ENCODE measurements at places on chromosomes 3 and 15.

DNA sequence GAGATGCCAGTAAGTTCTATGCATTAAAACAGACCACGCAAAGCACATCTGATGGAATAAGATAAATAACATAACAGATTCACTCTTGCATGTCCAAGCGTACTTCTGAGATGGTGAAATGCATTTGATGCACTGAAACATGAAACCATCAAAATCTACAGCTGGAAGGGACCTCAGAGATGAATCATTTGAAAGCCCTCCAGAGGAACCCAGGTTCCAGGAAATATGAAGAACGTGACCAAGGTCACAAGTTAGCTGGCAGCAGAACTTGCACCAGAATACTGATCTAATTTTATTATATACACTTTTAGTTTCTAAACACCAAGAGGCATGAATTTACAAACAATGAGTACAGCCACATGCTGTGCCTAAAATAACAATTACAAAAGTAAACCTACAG is 957.1 kb downstream of the FHIT start:
- DNase-seq = no peak

DNA sequence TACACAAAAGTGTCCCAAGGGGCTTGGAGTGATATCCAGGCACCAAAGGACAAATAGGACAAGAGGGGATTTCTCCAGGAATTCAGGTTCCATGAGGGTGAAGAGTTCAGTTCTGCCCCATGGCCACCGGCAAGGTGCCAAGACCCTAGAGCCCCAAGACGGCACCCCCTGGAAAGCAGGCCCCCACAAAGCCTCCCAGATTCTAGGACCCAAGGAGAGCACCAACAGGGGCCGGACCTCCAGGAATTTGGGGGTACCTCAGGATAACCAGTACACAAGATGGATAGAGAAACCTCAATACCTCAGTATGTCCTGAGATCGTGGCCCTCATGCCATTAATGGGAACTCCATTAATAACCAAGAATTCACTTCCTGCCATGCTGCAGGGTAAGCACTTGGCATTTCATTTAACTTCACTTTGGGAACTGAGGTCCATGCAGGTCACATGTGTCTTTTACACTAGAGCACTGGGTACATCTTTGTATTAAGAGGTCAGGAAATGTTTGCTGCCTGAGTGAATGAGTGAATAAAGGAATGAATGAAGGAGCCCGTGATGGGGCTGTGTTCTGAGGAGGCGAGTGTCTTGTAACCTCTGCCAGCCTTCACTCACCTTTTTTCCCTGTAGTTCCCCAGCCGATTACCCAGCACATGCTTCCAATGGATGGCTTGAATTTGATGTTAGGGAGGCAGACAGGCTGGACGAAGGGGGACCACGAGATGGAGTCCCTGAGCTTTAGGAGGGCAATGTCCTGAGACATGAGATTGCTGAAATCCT is 15.5 kb upstream of the PRSS50 start:
- DNase-seq = no peak

DNA sequence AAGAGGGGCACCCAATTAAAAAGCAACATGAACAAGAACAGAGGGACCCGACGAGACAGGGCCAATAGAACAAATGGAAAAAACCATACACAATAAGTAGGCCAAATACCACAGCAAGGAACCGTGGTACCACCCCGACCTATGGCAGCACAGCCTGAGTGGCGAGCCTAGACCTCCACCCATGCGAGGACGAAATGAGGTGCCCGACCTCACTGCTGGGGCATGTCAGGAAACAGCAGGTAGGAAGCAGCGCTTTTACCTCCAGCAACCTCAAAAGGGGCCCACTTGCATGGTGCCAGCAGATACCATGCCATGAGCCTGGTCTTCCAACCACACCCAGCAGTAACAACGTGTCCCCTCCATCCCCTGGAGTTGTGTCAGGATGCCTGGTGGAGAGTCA is 77.9 kb downstream of the PCSK6 start:
- no peak for DNase-seq

DNA sequence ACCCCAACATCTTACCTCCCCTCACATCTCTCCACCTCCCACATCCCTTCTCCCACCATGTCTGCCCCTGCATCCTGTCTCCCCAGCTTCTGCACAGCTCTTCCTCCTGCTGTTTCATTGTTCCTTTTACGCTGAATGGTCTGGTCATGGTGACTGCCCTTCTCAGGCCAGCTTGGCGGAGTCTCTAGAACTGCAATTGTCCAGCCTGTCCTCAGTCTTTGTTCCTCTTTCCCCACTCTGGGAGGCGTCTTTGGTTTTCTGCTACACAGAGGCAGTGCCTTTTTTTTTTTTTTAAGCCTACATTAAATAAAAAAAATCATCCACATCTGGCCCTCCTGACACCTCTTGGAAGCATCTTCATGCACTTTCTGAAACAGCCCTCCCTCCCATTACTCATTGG is 49.1 kb upstream of the SEC22A start:
- DNase-seq = no peak

- DNase-seq = no peak
These were observed 189.1 kb downstream of the GOLGA6L6 start for GRCh38 chr15:20352241-20353200.

DNA sequence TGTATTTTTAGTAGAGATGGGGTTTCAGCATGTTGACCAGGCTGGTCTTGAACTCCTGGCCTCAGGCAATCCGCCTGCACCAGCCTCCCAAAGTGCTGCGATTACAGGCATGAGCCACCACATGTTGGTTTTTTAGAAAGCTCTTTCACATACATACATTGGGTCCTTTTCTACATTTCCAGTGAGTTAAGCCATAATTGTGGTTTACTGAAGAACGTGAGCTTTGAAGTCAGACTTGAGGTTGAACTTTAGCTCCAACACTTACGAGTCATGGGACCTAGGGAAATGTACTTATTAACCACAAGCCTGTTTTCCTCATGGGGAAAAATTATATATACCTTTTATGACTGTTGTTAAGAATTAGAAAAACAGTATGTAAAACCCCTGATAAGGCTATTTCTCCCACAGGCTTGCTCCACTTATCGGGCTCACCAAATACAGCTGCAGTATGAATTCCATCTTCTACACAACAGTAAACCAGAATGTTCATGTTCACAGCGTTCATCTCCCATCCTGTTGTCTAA is 39.0 kb downstream of the GPR160 start:
- DNase-seq = no peak

DNA sequence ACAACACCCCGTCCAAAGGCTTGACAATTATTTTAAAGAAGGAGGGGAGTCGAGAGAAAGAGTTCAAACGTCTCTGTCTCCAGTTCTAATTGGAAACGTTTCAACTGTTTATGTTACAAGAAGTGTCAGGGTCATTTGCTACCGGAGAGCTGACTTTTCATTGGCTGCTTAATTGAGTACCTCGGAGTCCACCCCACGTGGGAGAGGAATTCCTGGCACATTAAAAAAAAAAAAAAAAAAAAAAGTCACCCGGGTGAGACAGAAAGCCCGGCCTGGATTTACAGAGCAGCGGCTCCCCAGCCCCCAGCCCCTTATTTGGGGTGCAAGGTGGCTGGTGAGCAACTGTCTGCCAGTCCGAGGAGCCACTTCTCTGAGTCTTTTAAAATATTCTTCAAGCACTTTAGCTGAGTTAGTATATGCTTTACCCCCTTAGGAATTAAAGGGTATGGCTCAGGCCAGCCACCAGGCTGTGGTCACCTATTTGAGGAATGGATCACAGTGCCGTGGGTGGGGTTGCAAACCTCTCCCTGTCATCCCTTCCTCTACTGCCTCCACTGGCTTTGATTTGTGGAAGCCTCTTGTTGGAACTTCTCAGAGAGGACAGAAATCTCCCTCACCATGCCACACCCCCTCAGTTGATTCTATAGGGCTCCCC is 3.9 kb upstream of the TLE3 start:
- no peak for DNase-seq
